ENCODE measurements at places on chromosomes 4 and X. TPM values are rescaled to one million over a fixed set of nuclear protein-coding genes. Genes with fewer than 3 reads are reported as not detected.

GRCh38 chr4:57070461-57070860, 39.7 kb downstream of the IGFBP7 start:
- DNase-seq: no peak

GRCh38 chrX:135454816-135455215, 33.1 kb downstream of the SMIM10L2A start:
- no peak for DNase-seq

- no peak for DNase-seq
Measured at GRCh38 chrX:39157006-39157405, 355.7 kb downstream of the MID1IP1 start.

DNA sequence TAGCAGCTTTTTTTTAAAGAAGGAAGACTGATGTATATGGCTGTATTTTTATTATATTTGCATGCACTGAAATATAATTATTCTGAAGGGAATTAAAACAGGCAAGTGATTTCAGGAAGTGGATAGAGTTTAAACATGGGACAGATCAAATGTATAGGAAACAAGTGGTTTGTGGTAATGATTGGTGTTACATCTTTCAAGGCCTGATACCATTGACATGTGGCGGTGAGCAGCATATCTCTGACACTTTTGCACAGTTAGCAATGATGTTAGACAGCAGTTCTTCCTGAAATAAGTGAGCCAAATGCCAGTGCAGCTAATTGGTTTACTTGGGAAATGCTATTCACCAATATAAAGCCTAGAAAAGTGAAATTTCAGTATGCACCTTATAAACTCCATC, 272.1 kb downstream of the RPA4 start:
- no peak for DNase-seq

- no peak for DNase-seq
Measured at GRCh38 chr4:60562334-60562733, 637.8 kb upstream of the ADGRL3 start.

DNA sequence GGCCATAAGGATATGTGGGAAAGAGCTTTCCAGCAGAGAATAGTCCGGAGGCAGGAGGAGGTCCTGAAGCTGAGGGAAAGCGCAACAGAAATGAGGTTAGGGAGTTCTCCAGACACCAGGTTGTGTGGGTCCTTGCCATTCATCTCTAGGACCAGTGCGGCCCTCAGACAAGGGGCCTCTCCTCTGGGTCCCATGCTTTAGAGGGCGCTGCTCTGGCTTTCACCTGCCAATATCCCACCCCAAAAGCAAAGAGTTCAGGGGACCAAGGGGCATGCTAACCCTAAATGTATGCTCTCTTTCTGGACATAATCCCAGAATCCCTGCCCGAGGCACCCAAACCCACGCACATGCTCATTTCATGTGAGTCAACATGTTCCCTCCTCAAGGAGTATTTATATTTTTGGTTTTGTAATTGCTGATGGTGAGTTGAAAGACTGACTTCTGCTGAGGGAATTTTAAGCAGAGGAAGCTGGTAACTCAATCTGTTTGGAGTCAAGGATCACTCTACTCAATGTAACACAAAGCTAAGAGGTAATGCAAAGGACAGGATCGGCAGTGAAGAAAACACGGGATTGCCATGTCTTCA, 14.8 kb downstream of the RPL34 start:
- DNase-seq: no peak

DNA sequence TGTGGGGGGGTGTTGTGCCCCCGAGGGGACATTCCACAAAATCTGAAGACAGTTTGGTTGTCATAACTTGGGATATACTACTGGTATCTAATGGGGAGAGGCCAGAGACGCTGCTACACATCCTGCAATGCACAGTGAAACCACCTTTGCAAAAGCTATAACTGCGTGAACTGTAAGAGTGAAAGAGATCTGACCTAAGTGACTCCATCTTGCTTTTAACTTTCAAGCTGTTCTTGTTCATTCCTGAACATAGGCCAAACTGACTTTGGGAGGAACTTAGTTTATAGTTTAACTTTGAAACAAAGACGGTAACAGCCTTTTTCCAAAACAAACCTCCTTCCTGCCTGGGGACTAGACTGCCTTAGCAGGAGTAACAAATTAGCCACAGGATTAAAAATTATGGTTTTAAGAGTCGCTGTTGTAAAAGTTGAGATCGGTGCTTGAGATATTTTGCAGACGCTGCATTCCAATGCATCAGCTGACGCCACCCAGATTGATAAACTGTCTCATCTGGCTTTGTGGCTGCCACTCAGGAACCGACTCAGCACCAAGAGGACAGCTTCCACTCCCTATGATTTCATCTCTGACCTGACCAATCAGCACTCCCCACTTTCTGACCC, 70.9 kb downstream of the ATXN3L start:
- no peak for DNase-seq

DNA sequence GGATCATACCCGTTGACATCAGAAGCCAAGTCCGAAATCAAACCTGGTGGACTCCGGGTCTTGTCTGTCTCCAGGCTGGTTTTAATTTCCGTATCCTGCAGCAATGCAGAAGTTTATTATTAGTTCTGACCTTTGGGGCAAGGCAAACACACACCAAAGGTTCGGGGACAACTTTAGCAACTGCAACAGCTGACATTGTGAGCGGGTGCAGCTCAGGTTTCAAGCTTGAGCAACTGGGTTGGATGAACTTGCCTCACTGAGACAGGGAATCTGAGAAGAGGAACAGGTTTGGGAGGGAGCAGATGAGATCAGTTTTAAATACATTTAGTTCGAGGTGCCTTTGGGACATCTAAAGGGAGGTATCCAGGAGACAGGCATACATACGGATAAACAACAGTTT, 110.7 kb downstream of the GNL3L start:
- DNase-seq: no peak

DNA sequence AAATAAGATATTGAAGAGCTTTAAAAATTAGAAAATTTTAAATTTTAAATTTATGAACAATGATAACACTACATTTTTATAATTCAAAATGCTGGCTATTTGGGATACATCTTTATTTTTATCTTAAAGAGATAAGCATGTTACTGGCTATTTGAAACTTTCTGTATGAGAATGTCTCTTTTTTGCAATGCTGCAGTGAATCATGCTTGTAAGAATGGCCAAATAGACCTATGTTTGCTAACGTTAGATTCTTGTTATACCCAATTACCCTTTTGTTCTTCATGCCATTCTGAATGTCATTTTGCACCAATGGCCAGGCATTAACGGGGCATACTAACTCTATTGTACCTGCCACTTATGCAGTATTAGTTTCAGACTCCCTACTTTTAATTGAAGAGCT, 49.5 kb downstream of the SLIT2 start:
- DNase-seq: no peak

DNA sequence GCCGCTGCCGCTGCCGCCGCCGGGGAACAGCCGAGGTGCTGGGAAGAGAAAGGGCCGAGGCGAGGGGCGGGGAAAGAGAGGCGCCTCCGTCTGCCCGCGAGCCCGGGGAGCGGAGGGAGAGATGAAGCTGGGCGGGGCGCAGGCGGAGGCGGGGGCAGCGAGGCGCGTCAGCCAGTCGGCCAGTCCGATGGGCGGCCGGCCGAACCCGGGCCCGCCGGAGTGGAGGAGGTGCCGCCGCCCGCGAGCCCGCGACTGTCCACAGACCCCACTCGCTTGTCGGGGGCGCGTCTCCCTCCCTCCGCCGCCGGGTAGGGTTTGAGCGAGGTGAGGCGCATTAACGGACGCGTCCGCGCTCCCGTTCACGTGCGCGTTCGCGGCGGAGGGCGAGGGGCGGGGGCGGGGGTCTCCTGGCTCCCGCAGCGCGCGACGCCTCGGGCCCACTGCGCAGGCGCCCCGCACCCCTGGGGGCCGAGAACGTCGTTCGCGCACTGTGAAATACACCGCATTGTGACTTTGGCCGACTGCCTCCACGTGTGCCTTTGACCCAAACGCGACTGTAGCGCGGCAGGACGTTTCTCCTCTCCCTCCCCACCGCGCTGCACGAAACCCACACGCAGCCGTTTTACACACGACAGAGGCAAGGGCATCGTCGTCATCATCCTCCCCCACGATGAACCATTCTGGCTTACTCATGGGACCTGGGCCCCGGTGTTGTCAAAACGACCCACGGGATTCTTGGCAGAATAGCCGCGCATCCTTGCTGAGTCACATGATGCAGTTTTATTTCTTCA, at the start of gene NUDT11:
NUDT11 (minus strand) TSS at position 92 of the 791 bp plus-strand sequence. CDS start 148 bp downstream, outside the sequence.
- DNase-seq: peak; percentile 67

DNA sequence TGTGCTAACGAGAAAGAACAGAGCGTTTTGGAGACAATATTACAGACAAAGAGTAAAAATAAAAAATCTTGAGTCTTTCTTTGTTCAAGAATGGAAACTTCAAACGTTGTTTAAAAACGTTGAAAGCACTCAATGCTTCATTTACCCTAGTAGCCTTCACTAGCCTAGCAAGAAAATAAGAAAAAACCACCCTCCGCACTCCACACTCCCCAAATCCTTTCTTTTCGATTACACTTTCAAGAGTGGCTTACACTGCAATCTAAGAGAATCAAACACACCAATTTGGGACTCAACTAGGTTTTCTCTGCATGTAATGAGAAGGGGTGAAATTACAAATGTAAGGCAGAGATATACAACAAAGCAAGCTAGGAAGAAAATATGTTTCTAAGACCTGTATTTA, 4.7 kb downstream of the TMSB4X start:
- no peak for DNase-seq

- DNase-seq: no peak
Measured at GRCh38 chrX:8730812-8731558, 952 bp downstream of the ANOS1 start.

GRCh38 chr4:103099691-103100392, at the start of gene BDH2:
BDH2 (minus strand) TSS chr4:103099834; CDS start chr4:103096254, 3,580 bp downstream.
- peak; percentile 49 for DNase-seq

GRCh38 chr4:142881331-142881730, 35.2 kb upstream of the INPP4B start:
- DNase-seq: no peak

DNA sequence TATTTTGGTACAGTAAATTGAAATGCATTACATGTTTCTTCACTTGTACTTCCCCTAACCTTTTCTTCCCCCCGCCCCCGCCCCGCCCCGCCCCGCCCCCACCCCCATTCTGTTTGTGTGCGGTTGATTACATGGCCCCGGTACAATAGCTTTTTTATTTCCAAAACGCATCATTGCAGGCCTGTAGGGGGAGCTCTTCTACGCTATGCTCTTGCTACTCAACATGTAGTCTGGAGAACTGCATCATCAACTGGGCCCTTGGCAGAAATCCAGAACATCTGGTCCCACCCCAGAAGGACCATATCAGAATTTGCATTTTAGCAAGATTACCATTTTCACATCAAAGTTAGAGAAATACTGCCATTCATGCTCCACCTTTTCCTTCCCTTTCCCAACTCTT, 333.3 kb upstream of the DDX53 start:
- peak; percentile 7 for DNase-seq

Gene DUX4
- not detected for total RNA-seq

Gene GATB
- 22.3 TPM for total RNA-seq

Gene NAP1L3
- 1.6 TPM for total RNA-seq

Gene AVPR2
- total RNA-seq: not detected

Gene TCEAL2
- not detected for total RNA-seq

Gene STK26
- 75.4 TPM for total RNA-seq

Gene TBC1D8B
- total RNA-seq: 0.40 TPM

Gene CENPVL1
- not detected for total RNA-seq

All from activated CD8-positive, alpha-beta T cell treated with anti-CD3 and anti-CD28 coated beads for 36 hours (primary cell).